Stimulated activated CD4-positive, alpha-beta T cell treated with anti-CD3 and anti-CD28 coated beads, TNF-alpha, amount 100 ng/mL, for 1 hour (primary cell): ENCODE measurements at places on chromosomes 12 and 14.

GRCh38 chr12:126349383-126349782, 1284.1 kb downstream of the AACS start:
- DNase-seq = no peak

DNA sequence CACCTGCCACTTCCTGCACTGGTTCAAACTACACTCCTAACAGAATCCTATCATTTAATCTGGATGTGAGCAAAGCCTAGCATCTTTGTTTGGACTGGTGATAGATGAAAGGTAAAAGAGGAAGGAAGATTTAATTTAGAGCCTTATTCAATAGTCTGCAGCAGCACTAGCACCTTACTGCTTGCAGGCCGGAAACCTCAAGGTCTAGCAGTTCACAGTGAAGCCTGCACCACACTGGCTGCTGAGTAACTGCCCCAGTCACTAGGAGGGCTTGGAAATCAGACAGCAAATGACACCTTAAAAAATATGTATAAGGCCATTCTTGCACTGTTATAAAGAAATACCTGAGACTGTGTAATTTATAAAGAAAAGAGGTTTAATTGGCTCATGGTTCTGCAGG, 358.0 kb downstream of the DAD1 start:
- no peak for DNase-seq

GRCh38 chr14:55059333-55059732, 7.9 kb downstream of the MAPK1IP1L start:
- DNase-seq = no peak

GRCh38 chr14:105486974-105487448, 325 bp downstream of the CRIP1 start:
- DNase-seq = no peak

DNA sequence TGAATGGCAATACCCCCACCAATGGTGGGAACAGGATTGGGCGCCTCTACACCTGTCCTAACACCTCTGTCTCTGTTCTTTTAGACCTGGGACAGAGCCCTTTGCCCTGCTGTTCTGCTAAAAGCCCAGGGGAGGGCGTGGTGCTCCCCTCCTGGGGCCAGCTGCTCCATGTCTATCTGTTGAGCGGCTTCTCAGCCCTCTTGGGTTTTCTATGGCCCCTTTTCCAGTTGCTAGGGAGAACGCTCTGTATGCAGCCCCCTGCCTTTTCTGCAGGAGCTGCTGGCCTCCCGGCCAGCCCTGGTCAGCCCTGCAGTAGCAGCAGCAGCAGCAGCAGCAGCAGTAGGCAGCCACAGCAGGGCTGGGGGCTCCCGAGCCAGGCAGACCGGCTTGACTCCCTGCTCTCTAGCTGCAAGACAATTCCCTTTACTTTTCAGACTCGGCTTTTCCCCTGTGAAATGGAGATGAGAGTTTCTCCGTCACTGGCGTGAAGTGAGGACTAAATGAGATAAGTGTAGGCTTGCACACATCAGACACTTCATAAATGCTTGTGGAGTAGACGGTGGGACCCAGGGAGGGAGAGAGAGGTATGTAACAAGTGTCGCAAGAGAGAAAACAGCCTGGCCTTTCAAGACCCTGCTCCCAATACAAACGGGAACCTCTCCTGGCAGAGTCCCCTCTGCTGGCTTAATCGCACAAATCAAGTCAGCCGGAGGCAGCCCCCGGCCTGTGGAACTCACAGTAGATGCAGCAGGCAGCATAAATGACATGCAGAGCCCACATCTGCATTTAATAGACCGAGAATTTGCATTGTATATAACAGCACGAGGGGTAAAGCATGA, 1.0 kb downstream of the RTL1 start:
- no peak for DNase-seq

DNA sequence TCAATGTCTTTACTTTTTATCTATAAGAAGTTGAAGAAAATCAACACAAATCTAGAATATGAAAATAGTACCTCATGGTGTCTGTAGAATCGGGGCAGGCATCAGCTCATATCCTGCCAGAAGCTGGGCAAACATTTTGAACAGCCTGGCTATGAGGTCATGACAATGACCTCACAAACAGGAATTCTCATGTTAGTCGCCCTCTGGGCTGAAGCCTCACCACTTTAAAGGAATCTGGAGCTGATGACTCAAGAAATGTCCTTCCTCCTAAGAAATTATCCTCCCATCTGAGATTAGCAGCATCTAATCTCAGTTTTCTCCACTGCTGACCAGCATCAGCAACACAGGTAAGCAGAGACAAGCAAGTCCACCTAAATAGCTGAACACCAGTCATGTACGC, 27.1 kb downstream of the CLIP1 start:
- DNase-seq = no peak

- DNase-seq = no peak
Measured at GRCh38 chr14:61719344-61720293, 24.3 kb downstream of the HIF1A start.

DNA sequence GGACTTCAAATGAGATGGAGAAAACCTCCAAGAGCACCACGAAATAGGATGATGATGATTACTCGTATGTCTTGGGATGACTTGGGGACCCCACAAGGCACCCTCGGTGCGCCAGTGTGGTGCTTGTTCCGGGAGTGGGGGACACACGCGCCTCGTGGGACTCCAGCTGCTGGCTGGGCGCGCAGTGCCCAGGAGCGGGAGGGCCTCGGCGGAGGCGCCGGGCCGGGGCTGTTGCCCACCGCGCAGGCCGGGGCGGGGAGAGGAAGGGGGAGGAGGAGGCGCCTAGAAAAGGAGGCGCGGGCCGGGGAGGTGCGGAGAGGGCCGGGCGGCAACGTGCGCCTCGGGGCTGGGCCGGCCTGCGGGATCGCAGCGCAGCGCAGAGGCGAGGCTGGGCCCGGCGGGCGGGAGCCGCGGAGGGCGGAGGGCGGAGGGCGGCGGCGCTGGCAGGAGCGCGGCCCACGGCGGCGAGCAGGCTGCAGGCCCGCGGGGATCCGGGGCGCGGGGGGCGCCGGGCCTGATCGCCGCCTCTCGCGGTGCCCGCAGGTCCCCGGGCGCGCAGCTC, at the start of gene RFLNA:
RFLNA (plus strand) TSS at position 314 of the 562 bp plus-strand sequence. CDS start 337 bp downstream, outside the sequence.
- DNase-seq = no peak

GRCh38 chr12:110635055-110635454, 21.1 kb downstream of the TCTN1 start:
- DNase-seq = no peak

DNA sequence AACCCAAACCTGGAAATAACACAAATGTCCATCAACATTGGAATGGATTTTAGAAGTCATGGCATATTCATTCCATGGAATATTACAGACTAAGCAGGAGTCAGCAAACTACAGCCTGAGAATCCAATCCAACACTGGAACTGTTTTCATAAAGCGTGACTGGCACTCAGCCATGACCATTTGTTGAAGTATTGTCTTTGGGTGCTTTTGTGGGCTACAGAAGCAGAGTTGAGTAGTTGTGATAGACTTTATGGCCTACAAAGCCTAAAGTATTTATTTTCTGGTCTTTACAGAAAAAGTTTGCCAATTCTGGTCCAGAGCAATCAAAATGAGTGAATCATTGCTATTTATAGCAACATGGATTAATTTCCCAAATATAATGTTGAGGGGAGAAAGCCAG, 34.5 kb upstream of the FRS2 start:
- no peak for DNase-seq

DNA sequence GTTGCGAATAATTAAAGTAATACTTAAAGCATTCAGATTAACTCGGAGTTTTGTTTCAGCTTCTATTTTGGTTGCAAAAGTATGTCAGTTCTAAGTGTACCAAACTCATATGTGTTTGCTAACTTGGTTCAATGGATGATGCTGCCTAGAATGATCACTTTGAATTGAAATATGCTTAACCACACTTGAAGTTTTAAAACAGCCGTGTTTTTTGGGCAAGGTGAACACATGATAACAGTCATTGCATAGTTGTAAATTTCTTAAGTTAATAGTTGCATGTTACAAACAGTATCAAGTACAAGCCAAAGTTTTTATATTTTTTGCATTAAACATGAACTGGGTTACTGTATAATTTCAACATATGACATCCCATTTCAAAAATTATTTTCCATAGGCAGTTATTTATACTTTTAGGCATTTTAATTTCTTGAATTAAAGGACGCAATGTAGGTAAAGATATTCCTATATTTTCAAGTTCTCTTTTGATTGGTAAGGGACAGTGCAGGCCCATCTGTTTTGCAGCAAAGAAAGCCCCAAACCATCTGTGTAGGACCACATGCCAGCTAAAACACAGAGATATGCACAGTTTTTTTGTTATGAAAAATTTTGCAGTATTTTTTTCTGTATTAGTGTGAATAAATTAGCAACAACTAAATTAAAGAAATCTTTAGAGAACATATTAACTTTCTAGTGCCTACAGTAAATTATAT, 575.5 kb downstream of the PRKD1 start:
- DNase-seq = no peak

DNA sequence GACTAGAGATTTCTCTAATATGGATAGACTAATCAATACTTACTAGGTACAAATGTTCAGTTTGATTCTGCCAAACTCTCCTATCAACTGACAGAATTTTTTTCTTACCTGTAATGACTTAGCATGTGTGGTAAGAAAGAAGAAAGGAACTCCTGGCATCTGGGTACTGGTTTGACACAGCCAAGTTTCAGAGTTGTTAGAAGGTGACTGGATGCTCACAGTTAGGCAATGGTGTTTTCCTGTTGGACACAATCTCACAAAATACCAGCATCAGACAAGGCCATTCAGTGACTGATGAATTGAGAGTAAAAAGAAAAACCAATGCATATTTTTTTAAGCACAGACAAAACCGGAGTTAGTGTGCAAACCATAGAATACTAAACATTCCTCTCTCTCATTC, 4.2 kb downstream of the MUCL1 start:
- DNase-seq = no peak

DNA sequence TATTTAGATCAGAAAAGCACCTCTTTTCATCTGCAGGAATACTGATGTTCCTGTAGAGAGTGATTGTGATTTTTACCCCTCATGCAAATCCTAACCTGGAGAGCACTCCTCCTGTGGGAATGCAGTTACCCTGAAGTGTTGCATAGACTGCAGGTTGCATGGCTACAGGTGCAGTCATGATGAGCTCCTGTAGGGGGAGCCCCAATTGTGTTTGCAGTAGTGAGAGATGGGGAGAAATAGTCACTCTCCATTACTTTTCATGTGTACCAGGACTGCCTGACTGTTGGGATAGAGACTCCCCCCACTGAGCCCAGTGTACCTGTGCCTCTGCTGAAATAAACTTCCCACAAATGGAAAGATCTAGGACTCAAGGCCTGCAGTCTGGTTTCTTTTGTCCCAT, 1086.5 kb downstream of the SLC6A15 start:
- peak; percentile 3 for DNase-seq

DNA sequence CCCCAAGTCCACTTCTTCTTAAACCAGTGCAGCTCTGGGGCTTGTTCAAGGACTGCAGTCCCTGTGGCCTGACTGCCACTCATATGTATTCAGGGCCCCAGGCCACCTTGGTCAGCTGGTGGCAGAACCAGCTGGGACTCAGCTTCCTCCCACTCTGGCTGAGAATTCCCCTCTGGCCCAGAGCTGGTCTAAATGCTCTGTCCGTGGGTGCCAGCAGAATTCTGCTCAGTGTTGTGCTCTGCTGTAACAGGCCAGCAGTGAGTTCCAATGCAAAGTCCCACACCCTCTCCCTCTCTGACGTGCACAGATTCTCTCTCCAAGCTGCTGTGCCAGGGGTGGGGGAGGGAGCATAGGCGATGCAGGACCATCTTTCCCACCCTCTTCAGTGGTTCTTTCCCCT, 210.4 kb upstream of the RGS6 start:
- DNase-seq = no peak

DNA sequence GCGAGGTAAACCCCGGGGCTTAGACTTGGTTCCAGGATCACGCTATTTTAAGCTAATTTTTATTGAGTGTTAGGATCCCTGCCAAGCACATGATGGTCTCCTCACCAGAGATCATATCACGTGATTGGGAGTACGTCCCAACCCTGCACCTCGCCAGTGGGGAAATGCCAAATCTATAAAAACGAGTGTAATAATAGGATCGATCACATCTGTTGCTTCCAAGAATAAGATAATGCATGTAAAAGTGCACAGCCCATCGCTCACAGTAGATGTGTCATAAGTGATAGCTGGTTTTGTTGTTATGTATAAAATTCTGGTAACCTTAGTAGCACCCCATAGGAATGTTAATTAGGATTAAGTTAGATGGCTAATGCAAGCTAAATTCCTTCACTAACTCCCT, 581.0 kb upstream of the TMEM132C start:
- no peak for DNase-seq

DNA sequence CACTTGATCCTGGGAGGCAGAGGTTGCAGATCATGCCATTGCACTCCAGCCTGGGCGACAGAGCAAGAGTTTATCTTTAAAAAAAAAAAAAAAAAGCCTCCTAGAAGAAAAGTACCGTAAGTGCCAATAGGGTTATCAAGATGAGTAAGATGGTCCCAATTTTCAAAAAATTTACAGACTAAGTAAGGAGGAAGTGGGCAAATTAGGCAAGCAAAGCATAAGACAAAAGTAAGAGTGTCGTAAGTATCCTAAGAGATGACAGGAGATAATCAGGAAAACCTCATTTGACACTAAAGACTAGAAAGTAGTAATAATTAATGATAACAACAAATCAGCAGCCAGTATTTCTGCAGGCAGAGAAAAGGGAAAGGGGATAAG, 12.2 kb downstream of the PYM1 start:
- DNase-seq = no peak

GRCh38 chr12:29281371-29282005, 99.5 kb downstream of the ERGIC2 start:
- no peak for DNase-seq

DNA sequence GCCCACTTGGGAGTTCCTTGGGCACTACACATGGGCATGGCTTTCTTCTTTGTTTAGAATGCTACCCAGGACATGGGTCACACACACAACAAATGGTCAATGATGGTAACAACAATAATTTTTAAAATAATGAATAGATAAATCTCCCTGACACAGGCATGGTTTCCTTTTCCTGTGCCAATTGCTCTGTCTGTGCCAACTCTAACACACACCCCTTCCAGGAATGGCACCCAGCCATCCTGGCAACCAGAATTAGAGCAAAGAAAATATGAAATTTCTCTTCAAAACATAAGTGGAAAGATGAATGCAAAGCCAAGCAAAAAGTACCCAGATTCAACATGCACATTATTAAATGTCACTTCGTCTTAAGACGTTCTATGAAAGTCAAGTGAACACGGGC, 104.9 kb upstream of the SOX5 start:
- no peak for DNase-seq

GRCh38 chr12:112439769-112440168, 21.0 kb downstream of the PTPN11 start:
- DNase-seq = no peak

- DNase-seq = no peak
Measured at GRCh38 chr12:18907728-18908127, 169.8 kb downstream of the CAPZA3 start.

DNA sequence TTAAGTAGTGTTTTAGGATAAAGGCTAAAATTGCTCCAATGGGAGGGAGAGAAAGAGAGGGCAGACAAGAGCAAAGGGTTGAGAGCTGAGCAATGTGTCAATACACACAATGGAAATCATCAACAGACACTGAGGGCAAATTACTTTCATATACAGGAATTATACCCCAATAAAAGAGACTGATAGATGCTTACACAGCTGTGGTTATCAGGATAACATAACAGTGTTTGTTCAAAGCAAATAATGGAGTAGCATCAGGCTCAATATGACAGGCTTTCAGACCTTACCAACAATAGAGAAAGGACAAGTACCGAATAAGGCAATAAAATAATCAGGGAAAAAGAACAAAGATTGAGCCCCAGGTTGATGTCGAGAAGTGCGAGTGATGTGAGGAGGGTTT, 53.4 kb upstream of the DIO2 start:
- DNase-seq = no peak

- DNase-seq = no peak
Measured at GRCh38 chr12:28114488-28114887, 75.8 kb upstream of the CCDC91 start.
